ENCODE measurements at places on chromosomes 11 and 22.
A peak's percentile ranks its signal among the peaks of the same experiment; 100 is the strongest.

DNA sequence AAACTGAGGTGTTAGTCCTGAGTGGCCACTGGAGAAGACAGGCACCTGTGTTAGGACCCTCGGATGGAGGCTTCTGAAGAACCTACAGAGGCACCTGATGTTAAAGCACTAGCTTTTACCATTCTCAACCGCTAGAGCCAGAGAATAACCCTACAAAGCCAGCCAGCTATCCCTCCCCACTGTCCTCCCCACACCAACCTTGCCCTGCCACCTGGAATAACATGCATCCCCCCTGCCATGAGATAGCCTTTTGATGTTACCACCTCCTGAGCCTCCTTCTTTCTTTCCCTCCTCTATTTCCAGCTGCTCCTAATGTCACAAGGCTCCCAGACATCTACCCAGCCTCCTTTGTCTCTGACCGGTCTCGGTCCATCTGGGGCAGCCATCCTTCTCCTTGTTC lies 28.1 kb downstream of the COMMD9 start:
- no peak for DNase-seq

GRCh38 chr22:45743687-45744086 lies 72.1 kb downstream of the ATXN10 start:
- DNase-seq, result no peak

DNA sequence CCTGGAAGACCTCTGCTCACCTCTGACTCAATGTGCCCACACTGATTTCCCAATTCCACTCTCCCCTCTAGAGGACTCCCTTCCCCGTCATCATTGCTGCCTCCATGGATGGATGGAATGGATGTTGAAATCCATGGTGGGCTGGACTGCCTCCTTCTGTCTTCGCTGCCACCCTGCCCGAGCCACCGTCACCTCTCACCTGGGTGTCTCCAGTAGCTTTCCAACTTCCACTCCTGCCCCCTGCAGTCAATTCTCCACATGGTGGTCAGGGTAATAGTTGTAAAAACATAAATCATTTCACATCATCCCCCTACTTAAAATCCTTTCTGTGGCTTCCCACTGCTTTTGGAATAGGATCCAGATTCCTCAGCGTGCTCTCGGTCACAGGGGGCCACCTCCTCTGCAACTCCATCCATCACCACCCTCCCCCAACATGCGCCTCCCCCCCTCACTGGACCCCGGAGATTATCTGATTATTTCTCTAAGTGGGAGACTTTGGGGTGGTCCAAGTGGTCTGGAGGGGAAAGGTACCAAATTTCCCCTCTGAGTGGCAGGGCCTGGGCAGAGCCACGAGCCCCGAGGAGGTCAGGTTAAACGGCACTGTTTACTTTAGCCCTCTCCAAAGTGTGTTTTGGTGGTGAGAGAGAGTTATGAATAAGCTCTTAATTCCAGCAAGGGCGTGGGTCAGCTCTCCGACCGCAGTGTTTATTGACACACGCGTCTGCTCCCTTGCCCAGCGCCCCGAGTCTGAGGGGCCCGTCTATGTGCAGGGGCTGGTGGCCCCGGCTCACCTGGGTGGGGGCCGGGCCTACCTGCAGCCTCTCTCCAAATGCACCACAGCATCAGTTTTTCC lies 313.7 kb downstream of the MN1 start:
- DNase-seq, result no peak

DNA sequence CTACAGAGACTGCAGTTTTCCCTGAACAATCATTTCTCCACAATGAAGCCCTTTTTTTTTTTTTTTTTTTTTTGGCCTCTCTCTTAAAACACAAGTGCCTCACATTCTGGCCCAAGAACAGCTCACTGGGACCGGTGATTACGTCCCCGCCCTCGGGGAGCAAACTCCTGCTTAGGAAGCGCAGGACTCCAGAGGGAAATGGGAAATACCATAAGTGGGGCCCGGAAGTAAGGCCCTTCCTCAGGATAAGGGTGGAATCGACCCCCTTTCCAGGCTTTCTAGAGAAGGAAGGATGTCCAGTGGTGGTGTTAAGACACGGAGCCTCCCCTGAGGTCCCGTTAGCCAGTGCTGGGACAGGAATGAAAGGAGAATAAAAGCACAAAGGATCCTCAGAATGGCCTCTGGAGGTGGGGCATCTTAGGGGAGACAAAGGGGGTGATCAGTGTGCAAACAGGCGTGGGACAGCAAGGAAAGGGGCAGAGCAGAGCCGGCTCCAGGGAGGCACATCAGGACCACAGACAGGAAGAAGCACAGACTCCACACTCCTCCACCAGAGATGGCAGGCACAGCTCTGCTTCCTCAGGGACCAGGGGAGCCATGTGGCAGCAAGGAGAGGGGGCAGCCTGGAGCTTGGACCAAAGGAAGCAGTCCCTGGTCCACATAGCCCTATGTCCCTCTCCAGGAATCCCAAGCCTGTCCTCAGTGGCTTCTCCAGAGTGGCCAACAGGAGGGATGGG lies 61.3 kb downstream of the CHST1 start:
- DNase-seq, result no peak

DNA sequence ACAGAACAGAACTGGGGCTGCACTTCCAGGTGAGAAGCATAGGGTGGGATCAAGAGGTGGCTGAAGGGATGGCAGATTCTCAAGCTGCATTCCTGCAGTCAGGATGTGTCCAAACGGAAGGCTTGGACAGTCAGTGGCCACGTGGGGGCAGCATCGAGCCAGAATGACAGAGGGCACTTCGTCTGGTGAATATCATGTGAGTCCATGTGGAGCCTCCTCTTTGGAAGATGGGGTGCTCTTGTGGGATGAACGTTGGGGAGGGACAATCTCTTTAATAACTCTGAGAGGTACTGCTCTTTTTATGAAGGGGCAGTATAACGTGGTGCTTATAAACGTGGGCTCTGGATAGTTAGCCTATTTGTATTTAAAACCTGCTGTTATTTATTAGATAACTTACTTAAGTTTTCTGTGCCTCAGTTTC lies 154.9 kb upstream of the NAV2 start:
- peak; percentile 42 for DNase-seq

- DNase-seq, result no peak
Measured at GRCh38 chr11:94046796-94047195, 25.6 kb downstream of the HEPHL1 start.

- no peak for DNase-seq
Measured at GRCh38 chr22:32542677-32543357, 68.2 kb downstream of the FBXO7 start.

DNA sequence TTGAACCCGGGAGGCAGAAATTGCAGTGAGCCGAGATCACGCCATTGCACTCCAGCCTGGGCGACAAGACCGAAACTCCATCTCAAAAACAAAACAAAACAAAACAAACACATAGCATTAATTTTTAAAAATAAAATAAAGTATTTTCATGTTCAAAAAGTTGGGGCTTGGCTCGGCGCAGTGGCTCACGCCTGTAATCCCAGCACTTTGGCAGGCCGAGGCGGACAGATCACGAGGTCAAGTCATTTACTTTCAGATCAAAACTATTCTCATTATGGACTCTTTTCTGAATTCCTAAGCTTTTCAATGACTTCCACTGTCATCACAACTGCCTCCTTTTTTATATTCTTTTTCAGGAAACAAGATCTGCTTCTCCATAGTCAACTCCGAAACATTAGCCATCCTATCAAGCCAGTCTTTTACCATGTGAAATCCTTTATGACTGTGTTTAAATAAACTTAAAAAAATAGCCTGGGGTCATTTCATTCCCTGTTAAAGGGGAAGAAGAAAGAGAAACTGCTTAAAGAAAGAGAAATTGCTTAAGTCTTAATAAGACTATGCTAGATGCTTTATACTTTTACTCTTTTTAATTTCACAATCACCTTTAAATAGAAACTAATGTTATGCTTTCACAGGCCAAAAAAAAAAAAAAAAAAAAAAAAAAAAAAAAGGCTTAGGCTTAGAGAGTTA lies 13.1 kb upstream of the CHRNA10 start:
- no peak for DNase-seq

- no peak for DNase-seq
Measured at GRCh38 chr11:44333271-44334218, 23.6 kb upstream of the ALX4 start.

GRCh38 chr11:72370201-72370600 lies 64.1 kb downstream of the CLPB start:
- no peak for DNase-seq

DNA sequence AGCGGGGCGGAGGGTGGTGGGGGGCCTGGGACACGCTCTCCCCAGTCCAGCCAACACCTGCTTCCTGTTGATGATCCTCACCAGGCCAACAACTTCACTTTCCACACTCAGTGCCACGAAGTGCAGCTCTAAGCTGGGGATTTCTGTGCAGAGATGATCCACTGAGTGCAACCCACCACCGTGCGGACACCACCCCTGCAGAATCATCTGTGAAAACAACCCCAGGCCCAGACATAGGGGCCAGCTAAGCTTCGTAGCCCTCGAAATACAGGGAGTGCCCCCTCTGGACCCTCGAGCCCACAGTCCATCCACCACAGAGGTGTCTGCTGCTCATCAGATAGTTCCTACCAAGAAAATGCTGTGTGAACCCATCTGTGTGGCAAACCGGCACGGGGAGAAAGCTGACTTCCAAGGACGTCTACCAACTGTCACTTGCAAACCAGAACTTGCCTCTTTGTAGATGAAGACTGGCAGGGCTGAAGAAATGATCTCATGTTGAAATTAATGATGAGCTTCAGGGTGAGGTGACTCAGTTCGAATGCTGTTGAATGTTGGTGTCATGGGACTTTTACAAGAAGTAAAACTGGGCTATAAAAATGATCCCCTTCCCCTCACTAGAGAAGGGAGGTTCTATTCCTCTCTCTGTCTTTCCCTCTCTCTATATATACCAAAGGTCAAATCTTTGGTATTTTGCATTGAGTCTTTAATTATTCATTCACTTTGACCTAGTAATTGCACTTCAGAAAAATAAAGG lies 73.4 kb downstream of the MYEOV start:
- no peak for DNase-seq

DNA sequence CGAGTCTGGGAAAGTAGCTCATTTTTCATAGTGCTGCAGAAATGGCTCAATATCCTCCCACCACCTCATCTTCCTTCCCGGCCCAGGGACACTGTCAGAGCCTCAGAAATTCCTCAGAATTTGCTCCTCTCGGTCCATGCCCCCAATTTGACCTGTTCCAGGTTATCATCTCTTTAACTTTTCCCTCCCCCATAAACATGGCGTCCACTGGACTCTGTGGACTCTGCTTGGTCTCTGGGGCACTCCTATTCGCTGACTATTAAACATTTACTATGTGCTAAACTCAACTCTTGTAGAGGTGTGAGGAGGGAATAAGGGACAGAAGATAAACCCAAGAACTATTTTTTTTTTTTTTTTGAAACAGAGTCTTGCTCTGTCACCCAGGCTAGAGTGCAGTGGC lies 8.2 kb upstream of the PC start:
- DNase-seq, result no peak

- no peak for DNase-seq
Measured at GRCh38 chr22:25626624-25626990, 62.1 kb downstream of the GRK3 start.

- DNase-seq, result no peak
Measured at GRCh38 chr11:104060004-104060794, 23.8 kb downstream of the DDI1 start.

DNA sequence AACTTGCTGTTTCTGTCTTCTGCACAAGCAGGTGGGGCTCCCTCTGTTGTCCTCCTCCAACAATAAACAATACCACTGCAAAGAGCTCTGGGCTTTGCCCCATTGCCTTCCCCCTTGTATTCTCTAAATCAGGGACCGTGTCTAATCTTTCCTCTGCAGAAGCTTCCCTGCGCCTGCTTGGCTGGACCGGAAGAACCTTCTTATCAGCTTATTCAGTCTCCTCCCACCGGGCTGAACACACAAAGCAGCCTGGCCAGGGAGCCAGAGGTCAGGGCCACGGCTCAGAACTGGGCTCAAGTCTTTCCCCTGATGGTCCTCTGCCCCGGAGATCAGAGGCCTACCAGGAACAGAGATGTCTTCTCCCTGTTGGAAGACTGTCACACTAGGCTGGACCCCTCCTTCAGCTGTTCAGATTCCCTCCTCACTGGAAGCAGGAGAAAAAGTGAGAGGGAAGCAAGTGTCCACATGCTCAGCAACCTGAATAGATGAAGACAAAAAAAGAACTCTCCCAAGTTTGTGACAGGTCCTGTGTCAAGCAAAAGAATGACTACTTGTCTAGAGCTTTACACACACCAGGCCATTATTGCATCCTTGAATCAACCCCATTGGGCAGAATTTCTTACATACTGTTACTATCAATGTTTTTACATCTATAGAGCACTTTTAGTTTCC lies 63.7 kb downstream of the RAB30 start:
- peak; percentile 63 for DNase-seq

DNA sequence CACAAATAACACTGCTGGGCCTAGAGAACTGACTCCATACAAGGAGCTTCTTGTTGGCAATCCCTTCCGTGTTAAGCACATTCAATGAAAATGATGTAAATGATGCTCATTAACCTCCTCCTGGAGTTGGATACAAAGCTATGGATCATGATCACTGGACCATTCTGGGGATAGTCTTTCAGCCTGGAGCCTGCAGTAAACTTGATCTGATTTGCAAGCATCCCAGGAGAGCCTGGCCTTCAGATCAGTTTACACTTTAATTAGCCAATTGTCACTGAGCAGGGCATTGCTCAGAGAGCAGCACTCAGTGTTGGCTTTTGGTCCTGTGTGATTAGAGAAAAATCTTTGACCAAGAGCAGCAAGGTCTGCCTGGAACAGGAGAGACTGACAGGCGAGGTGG lies 45.6 kb downstream of the ARFGAP3 start:
- no peak for DNase-seq

DNA sequence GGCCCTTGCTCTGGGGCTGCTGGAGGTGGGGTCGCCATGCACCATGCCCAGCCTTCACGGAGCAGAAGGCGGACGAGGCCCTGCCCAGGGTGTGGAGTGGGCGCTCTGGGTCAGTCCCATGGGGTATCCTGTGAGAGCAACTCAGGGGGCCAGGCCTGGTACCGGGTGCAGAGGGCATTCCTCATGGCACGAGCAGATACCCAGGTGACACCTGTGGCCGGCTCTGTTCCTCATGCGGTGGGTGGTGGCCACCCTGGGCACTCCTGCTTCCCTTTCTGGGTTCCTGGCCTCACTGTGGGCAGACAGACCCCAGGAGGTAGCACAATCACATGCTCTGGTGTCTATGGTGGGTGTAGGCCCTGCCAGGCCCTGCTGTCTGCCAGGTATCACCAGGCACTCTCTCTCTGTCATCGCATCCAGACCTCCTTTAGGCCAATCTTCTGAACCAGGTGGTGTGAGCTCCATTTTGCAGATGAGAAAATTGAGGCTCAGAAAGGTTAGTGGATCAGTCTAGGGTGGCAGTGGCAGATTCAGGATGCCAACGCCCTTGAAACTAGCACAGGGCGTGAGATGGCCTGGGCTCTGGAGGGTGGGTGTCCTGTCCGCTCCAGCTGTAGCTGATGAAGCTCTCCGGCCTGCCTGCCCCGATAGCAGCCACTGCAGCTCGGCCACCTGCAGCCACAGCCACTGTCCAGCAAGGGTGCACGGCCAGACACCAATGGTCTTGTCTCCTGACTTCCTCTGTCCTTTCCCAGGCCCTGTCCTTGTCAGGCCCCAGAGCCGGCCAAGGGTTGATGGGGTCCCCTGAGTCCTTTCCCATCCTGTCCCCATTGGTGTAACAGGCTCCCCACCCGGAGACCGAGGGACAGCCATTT lies 15.1 kb downstream of the DGKZ start:
- DNase-seq, result no peak

- no peak for DNase-seq
Measured at GRCh38 chr11:122023614-122024250, 92.3 kb downstream of the BLID start.

- no peak for DNase-seq
Measured at GRCh38 chr22:50243685-50244419, 971 bp downstream of the TUBGCP6 start.
